ENCODE measurements at places on chromosomes 2 and 18.

GRCh38 chr18:79554945-79555645, 124.5 kb upstream of the CTDP1 start:
- no peak for DNase-seq

GRCh38 chr2:108287169-108287568, 1.5 kb upstream of the SULT1C2 start:
- DNase-seq = no peak

GRCh38 chr2:63057249-63058143, 6.9 kb downstream of the OTX1 start:
- no peak for DNase-seq

GRCh38 chr2:100624536-100624935, 61.7 kb downstream of the PDCL3 start:
- DNase-seq = no peak

- DNase-seq = no peak
These were observed 31.4 kb downstream of the EPG5 start for GRCh38 chr18:45935591-45936335.
